ENCODE measurements at places on chromosomes 7 and 10.

DNA sequence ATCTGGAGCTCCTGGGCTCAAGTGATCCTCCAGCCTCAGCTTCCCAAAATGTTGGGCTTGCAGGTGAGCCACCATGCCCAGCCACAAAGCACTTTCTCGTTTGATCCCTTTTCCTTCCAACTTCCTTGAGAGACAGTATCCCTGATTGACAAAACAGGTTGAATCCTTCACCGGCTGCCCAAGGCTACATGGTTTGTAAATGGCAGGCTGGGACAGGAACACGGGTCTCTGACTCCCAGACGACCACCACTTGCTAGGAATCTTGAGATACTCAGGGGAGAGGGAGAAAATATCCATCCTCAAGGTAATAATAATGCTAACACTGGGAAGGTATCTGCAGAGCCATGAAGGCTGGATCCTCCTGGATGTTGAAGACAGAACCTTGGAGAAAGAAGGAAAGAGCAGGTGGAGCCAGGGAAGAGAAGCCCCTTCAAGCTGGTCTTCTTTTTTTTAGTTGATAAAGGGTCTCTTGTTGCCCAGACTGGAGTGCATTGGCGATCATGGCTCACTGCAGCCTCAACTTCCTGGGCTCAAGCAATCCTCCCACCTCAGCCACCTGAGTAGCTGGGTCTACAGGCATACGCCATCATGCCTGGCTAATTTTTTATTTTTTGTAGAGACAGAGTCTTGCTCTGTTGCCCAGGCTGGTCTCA lies 19.8 kb downstream of the MMRN2 start:
- DNase-seq: no peak

DNA sequence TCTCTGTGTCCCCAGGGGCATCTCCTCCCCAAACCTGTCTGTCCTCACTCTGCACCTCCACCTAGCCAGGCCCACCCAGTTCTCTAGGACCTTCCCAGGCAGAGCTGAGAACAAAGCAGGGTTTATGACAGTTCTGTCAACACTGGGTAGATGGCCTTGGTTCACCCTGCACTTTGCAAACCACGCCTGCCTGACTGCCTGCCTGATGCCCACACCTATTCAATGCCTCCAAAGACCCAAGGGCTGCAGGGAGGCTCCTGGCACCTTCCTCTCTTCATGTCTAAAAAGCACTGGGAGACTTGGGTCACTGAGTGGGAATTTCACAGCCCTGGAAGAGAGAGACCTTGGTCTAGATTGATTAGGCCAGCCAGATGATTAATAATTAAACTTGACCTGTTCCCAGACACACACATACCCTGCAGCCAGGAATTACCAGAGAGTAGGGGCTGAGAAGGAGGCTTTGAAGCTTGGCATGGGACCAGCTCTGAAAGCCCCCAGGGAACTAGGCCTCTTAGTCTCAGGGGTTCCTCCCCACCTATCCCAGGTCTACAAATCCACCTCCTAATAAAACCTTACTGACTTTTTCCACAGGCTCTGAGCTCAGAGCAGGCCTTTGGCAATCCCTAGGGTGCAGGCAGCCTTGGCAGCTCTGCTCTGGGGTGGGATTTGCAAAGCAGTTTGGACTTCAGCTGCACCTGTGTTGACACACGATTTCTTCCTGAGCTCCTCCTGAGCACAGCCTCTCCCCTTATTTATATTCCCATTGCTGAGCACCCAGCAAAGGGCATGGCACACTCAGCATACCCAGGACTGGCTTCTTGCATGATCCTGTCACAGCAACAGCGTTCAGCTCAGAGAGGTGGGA lies 25.7 kb upstream of the PDCD4 start:
- DNase-seq: peak; percentile 67

DNA sequence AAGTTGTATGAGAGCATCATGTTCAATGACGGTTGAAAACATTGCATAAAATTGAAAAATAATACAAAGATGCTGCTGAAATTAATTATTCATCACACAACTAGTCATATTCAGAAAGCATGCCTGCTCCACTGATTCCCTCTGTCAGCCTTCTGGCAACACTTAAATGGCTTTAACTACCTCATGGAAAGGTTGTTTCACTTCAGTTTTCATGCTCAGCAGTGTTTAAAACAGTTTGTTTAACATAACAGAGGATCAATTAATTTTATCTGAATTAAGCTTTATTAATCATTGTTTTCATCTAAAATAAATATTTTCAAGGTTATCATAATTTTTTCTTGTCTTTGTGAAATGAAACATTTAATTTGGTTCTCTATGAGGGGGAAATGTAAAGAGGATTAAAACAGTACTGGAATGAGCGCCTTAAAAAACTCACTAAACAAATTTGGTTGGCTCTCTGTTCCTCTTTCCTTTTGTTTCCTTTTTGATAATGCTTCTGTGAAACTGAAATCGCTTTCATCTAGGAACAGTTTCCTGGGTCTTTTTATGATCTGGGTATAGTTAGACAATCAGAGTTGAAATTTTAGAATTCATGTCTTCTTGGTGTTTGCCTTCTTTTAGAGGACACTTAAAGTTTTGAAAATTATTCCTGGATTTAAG lies 427.4 kb downstream of the SH2D4B start:
- DNase-seq: no peak

GRCh38 chr10:115936926-115937767 lies 335.9 kb downstream of the GFRA1 start:
- DNase-seq: no peak

- DNase-seq: no peak
Observed at GRCh38 chr10:34920578-34920977, 105.5 kb upstream of the PARD3 start.

DNA sequence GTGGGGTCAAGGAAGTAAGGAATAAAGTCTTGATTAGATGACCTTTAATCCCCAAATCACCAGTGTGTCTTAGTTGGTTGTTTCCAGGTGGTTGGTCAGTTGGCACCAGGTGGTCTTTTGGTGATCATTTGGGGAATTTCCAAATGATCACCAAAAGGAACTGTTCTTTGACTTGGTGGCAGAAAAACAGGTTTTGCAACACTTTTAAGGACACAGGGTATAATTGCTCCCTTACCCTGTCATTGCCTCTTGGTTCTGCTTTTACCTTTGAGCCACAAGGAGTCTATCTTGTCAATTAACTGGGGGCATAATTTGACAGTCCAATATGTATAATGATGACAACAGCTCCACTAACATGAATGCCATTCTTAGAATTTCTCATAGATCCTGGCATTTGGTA lies 104.2 kb downstream of the ADK start:
- DNase-seq: no peak
